ENCODE measurements at places on chromosomes 1 and 21.

GRCh38 chr1:172964864-172965263 is 85.9 kb downstream of the TNFSF18 start:
- DNase-seq: no peak

DNA sequence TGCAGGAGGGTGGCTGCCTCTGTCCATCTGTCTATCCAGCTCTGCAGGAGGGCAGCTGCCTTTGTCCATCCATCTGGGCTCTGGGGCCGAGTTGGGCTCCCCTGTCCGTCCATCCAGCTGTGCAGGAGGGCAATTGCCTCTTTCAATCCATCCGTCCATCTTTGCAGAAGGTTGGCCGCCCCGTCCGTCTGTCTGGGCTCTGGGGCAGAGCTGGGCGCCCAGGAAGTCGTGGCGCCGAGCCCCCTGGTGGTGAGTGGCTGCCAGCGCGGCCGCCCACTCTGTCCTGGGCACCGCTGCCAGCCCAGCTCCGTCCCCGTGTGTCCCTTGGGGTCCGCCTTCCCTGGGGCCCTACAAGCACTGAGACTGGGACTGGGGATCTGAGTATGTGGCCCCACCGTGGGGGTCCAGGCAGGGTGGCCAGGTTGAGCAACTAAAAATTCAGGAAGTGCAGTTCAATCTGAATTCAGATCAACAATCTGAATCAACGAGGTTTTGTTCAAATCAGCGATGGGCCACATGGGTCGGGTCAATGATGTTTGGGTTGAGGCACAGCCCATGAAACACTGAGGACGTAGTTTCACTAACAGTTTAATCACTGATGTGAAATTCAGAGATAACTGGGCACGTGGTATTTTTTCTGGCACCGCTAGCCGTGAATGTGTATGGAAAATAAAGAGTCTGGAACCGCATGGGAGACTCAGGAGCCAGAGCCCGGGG is 99.1 kb upstream of the ACTRT2 start:
- DNase-seq: no peak

GRCh38 chr1:6461051-6461530 is 4.9 kb downstream of the TNFRSF25 start:
- no peak for DNase-seq

DNA sequence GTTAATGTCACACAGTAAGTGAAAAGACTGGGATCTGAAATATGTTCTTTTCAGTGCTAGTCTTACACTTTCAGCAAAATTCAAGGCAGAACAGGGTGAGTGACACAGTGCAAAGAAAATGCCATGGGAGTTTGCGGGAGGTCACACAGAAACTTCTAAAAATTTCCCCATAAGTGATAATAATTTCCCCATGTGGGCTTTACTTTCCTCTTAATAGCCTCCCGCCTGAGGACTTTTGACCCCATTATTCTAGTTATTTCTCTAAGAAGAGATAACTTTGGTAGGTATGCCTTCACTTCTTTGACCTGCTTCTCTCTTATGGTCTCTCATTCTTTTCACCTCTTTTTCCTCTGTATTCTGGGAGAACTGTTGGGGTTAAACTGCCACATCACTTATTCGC is 8.1 kb upstream of the DNAH14 start:
- no peak for DNase-seq

DNA sequence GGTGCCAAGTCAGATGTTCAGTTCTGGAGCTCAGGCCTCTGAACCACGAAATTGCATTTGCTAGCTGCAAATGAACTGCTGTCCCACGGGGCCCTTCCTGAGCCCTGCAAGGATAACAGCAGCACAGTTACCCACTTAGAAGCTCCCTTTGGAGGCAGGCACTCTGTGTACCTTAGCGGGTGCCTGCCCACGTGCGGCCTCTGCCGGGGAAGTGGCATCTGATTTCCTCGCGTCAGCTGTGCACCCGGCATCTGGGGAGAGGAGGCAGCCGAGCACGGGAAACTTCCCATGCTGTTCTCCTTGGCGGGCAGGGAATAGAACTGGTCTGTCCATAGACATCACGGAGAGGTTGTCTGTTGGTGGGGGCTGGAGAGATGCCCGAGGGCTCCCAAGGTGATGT is 148.0 kb upstream of the C1orf174 start:
- DNase-seq: no peak

- peak; percentile 60 for DNase-seq
These were observed 20.0 kb upstream of the SYDE2 start for GRCh38 chr1:85220756-85221201.

DNA sequence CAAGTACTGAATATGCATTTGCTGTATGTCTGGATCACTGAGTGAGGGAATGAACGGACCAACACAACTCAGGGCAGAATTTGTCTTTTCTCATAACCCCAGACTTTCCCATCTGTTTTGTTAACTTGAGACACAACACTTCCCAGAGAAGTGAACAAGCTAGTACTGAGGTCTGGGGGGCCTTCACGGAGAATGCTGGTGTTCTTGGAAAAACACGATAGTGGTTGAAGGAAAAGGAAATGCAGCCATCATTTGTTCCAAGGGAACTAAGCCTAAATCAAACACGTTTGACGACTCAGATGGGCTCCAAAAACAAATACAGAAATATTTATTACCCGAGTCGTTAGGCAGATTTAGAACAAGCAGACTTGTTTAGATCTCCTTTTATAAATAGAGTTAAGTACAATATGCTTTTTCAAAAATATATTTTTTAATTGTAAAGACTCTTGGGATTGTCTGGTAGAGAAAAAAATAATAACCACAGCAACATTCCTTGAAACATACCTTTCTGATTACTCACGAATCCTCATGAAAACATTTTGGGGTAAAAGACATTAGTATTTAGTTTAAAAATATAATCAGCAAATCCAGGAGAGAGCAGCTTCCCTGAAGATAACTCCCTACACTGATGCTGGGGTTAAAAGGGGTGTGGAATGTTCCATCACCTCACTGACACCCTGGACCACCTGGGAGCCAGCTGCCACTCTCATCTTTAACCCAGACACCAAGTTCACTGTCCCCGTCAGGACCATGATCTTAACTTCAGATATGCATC is 427.7 kb upstream of the RUNX1 start:
- peak; percentile 69 for DNase-seq

DNA sequence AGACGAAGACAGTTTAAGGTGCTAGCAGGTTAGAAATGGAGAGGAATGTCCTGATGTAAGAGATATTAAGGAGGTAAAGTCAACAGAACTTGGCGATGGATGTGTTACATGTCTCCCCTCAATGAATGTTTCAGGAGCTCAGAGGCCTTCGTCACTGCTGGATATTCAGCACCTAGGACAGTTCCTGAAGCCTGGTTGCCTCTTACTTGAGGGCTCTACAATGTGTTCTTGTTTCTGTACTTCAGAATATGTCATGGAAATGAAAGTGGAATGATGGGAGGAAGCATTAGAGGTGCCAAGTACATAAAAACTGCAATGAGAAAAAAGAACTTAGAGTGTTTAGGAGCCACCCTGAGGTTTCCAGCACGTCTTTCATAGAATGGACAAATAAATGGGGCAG is 17.7 kb downstream of the TNR start:
- DNase-seq: peak; percentile 41

- DNase-seq: no peak
These were observed 78.5 kb downstream of the FHAD1 start for GRCh38 chr1:15325375-15326085.

DNA sequence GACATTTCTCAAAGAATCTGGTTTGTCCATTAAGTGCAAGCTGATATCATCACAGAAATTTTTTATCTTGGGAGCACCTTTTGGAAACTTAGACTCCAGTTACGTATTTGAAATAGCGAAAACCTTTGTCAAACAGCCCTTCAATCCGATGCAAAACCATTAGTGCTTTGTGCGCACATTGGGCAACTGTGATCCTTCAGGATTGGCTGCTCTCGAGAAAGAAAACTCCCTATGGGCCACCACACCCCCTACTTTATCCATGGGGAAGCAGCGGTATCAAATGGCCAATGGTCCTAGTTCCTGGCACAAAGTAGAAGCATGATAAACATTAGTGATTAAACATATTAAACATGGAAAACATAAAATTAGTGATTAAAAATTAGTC is 16.0 kb upstream of the CD55 start:
- DNase-seq: no peak

DNA sequence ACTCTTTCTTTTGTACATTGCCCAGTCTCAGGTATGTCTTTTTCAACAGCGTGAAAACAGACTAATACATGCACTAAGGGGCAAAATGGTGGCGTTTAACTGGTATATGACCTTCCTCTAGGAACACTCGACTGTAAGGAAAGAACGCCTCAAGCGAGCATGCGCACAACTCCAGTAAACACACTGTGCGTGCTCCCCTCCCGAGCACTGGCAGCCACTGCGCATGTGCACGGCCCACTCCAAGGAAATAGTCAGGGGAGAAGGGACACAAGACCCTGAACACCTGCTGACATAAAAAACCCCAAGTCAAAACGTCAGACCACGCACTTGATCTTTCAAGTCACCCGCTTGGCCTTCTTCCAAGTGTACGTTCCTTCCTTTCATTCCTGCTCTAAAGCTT is 173.5 kb downstream of the NPHP4 start:
- no peak for DNase-seq

All from fibroblast of pulmonary artery (primary cell).